ENCODE measurements at places on chromosomes 2 and 18. TPM values are rescaled to one million over a fixed set of nuclear protein-coding genes. Genes with fewer than 3 reads are reported as not detected.

Gene KATNAL2
- 2.4 TPM for total RNA-seq

Gene ICOS
- total RNA-seq = 0.32 TPM

Gene IL36B
- total RNA-seq = not detected

Gene ZBTB7C
- total RNA-seq = 8.7 TPM

Gene TGFBRAP1
- 16.6 TPM for total RNA-seq

Gene TFPI
- 300 TPM for total RNA-seq

Gene TRIM54
- total RNA-seq = not detected

Gene DES
- total RNA-seq = 101 TPM

Gene RBM44
- total RNA-seq = 1.0 TPM

Gene FSHR
- not detected for total RNA-seq

Gene MC4R
- 0.16 TPM for total RNA-seq

Gene ANTXR1
- total RNA-seq = 70.2 TPM

- H3K27me3 ChIP-seq = no peaks in the 10 kb centered on the region
- no peaks in the 10 kb centered on the region for H3K36me3 ChIP-seq
- no peak for DNase-seq
- H3K27ac ChIP-seq = no peak overlapping the region
- H3K4me1 ChIP-seq = no peaks in the 10 kb centered on the region
Observed at GRCh38 chr2:103002954-103003353, 241.1 kb downstream of the TMEM182 start.

GRCh38 chr2:149747456-149747855 lies 159.9 kb upstream of the MMADHC start:
- H3K4me3 ChIP-seq = no peak overlapping the region
- H3K4me1 ChIP-seq = no peaks in the 10 kb centered on the region
- no peaks in the 10 kb centered on the region for H3K36me3 ChIP-seq
- no peak overlapping the region for H3K27ac ChIP-seq
- DNase-seq = no peak

DNA sequence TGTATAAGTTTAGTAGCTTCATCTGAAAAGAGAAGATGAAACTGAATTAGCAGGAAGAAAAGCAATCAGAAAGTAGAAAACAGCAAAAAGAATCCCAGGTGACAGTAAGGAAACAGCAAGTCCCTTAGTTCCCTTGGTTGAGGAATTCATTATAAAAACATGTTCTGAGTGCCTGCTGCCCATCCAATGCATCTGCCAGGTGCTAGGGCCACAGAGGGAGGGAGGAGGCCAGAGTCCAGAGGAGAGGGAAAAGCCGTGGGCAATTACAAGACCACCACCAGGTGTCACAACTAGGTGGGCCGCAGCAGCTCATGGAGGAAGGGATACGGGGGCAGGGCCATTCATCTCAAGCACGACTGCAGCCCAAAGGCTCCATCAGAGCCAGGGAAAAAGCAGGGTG lies 55.9 kb upstream of the TFCP2L1 start:
- no peak overlapping the region for H3K27ac ChIP-seq
- no peaks in the 10 kb centered on the region for H3K4me1 ChIP-seq
- H3K36me3 ChIP-seq = no peaks in the 10 kb centered on the region
- H3K27me3 ChIP-seq = no peaks in the 10 kb centered on the region

GRCh38 chr2:182393270-182393760 lies 33.5 kb downstream of the PDE1A start:
- DNase-seq = no peak
- H3K4me1 ChIP-seq = no peaks in the 10 kb centered on the region
- no peaks in the 10 kb centered on the region for H3K36me3 ChIP-seq
- H3K27me3 ChIP-seq = no peaks in the 10 kb centered on the region

- no peak overlapping the region for H3K4me3 ChIP-seq
- H3K4me1 ChIP-seq = no peaks in the 10 kb centered on the region
- H3K36me3 ChIP-seq = no peaks in the 10 kb centered on the region
Observed at GRCh38 chr2:150028322-150028721, 440.7 kb upstream of the MMADHC start.

GRCh38 chr2:7053650-7054265 lies 136.5 kb downstream of the RNF144A start:
- H3K27ac ChIP-seq = no peak overlapping the region
- DNase-seq = no peak
- H3K4me3 ChIP-seq = no peak overlapping the region

- no peaks in the 10 kb centered on the region for H3K27me3 ChIP-seq
- no peak for DNase-seq
- no peaks in the 10 kb centered on the region for H3K36me3 ChIP-seq
Observed at GRCh38 chr2:64932116-64932370, 57.2 kb upstream of the SLC1A4 start.

- DNase-seq = no peak
- no peaks in the 10 kb centered on the region for H3K4me1 ChIP-seq
- no peak overlapping the region for H3K4me3 ChIP-seq
Observed at GRCh38 chr18:1595195-1595594, 690.5 kb downstream of the ADCYAP1 start.

- no peak overlapping the region for H3K27ac ChIP-seq
- no peaks in the 10 kb centered on the region for H3K27me3 ChIP-seq
- no peak overlapping the region for H3K4me3 ChIP-seq
- H3K36me3 ChIP-seq = no peaks in the 10 kb centered on the region
Observed at GRCh38 chr2:168992591-168993349, 38.4 kb downstream of the ABCB11 start.

DNA sequence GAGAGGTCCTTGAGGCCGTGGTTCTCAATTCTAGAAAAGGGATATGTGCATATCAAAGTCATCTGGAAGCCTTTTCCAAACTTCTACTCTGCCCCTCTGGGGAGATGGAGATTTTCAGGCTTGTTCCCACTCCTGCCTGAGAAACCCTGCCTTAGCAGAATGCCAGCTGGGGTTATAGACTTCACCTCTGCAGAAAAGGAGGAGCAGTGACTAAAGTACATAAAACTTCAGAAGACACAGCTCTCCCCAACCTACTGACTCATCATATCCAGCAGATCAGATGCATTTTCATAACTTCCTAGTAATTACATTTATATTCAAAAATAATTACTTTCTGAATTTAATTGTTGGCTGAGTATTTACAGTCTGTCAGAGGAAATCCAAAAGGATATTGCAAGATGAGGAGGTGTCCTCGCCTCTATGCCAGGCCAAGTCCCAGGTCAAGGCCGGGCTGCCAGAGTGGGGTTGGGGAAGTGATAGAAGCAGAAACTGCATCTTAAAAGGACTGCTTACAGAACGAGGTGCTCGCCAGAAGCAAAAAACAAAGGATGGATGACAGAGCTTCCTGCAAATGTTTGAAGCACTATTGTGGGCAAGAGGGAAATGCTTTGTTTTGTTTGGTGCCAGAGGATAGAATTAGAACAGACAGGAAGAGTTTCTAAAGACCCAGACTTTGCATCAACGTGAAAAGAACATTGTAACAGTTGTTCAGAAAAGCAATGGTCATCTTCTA lies 75.6 kb upstream of the APCDD1 start:
- DNase-seq = no peak
- H3K4me3 ChIP-seq = no peak overlapping the region
- peaks cover 4% of the 10 kb centered on the region for H3K4me1 ChIP-seq
- H3K27ac ChIP-seq = peak overlapping the region; percentile 30
- H3K27me3 ChIP-seq = no peaks in the 10 kb centered on the region

GRCh38 chr2:60051991-60052390 lies 501.5 kb downstream of the BCL11A start:
- DNase-seq = no peak
- no peaks in the 10 kb centered on the region for H3K27me3 ChIP-seq
- H3K4me1 ChIP-seq = no peaks in the 10 kb centered on the region

DNA sequence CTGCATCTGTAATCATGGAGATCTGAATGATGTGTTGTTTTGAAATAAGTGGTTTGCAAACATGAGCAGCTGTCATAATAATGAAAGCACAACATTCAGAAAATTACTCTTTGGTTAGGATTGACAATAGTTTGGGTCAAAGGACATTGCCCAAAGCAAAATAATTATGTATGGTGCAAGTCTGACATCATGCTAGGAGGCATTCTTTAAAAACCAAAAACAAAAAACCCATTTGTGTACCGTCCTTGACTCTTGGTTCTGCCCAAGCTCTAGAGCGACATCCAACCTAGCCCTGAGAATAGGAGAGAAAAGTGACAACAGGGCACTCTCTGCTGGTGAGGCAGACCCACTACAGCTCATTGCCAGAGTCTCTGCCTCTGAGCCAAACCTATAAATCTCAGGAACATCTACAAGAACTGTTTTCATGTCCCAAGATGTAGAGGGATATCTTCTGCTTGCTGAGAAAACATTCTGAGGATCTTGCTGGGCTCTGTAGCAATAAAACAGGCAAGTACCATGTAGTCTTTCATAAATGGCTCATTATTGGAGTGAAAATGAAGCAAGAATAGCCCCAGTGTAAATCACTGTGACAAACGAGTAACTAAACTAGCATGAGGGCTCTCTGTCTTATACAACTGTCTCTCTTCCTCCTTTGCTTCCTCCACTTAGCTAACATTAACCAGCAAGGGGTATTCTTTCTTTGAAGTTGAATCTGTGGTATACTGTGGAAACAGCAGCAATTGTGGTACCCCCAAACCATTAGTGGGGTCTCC lies 266.8 kb upstream of the CXCR4 start:
- H3K27me3 ChIP-seq = no peaks in the 10 kb centered on the region
- no peak overlapping the region for H3K27ac ChIP-seq
- no peak for DNase-seq
- H3K36me3 ChIP-seq = no peaks in the 10 kb centered on the region
- no peak overlapping the region for H3K4me3 ChIP-seq

GRCh38 chr2:69735686-69736085 lies 6.2 kb upstream of the ANXA4 start:
- H3K27ac ChIP-seq = no peak overlapping the region
- no peak for DNase-seq
- peaks cover 8% of the 10 kb centered on the region for H3K4me1 ChIP-seq
- H3K36me3 ChIP-seq = no peaks in the 10 kb centered on the region
- no peaks in the 10 kb centered on the region for H3K27me3 ChIP-seq

DNA sequence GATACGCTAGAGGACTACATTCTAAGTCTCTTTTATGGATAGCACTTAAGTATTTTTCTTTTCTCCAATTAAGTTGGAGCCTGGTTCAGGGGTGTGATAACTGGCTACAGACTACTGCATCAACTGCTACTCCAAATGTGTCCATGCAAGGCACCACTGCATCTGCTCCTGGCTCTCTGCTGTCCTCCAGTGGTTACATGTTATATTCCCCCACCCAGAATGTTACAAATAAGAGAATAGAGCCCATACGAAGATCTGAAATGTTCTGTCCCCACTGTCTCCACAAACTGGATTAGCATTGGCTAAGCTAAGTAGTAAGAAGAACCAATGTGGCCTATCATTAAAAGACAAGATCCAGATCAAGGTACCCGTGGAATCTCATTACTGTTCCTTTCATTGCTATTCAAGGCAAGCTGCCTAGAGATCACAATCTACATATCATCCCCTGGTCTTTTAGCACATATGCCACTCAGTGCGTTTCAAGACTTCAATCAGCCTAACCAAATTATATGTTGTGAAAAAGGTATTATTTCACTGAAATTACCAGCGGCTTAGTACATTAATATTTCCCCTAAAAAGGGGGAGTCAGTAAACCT lies 308.3 kb upstream of the SLC8A1 start:
- peaks cover 2% of the 10 kb centered on the region for H3K4me1 ChIP-seq
- DNase-seq = no peak
- no peak overlapping the region for H3K27ac ChIP-seq
- no peaks in the 10 kb centered on the region for H3K36me3 ChIP-seq
- H3K4me3 ChIP-seq = no peak overlapping the region

- H3K36me3 ChIP-seq = no peaks in the 10 kb centered on the region
- no peaks in the 10 kb centered on the region for H3K4me1 ChIP-seq
- no peak for DNase-seq
- H3K4me3 ChIP-seq = no peak overlapping the region
- no peak overlapping the region for H3K27ac ChIP-seq
Observed at GRCh38 chr2:127208313-127208712, 11.8 kb downstream of the CYP27C1 start.

GRCh38 chr2:203578759-203579643 lies 43.9 kb upstream of the RAPH1 start:
- no peaks in the 10 kb centered on the region for H3K36me3 ChIP-seq
- H3K27me3 ChIP-seq = no peaks in the 10 kb centered on the region
- H3K4me3 ChIP-seq = no peak overlapping the region
- peaks cover 22% of the 10 kb centered on the region for H3K4me1 ChIP-seq
- peak; percentile 72 for DNase-seq

DNA sequence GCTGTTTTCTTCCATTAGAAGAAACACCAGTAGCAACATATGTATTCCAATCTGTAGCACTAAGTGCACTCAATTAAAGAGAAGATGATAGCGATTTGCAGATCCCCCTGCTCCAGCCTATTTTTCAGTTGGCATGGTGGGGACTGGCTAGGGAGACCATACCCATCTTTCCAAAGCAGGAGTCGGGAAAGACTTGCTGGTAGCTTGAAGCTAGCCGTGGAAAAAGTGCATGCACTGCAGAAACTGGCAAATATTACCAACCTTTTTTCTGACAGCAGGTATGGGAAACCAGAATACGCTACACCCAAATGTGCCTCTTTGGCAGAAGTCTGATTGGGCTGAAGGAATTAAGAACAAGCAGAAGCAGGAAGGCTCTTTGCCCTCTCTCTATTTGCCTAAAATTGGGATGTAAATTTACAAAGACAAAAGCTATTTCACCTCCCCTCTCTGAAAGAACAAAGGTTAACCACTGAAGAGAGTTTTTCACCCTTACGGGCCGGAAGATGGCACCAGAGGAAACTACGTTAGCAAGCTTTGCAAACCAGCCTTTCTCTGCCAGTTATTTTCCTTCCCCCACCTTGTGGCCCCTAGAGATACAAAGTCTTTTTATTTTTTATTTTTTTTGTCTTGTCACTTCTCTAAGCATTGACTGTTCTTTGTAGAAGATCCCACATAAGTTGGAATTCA lies 273.1 kb downstream of the DLGAP1 start:
- no peaks in the 10 kb centered on the region for H3K36me3 ChIP-seq
- H3K4me3 ChIP-seq = no peak overlapping the region
- no peak for DNase-seq
- no peaks in the 10 kb centered on the region for H3K27me3 ChIP-seq
- no peak overlapping the region for H3K27ac ChIP-seq

DNA sequence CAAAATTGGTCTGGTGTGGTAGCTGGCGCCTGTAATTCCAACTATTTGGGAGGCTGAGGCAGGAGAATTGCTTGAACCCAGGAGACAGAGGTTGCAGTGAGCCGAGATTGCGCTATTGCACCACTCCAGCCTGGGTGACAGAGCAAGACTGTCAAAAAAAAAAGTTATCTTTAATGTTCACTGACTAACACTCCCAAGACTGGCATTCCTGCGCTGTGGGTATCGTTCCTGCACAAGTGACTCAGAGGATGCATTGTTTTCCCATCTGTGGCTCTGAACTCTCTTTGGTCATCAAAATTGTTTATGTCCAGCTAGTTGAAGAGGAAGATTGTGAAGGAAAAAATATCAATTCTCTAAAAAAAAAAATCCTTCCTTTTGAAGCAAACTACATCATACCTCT lies 539.0 kb downstream of the SOX11 start:
- no peak overlapping the region for H3K4me3 ChIP-seq
- H3K27me3 ChIP-seq = no peaks in the 10 kb centered on the region
- no peak overlapping the region for H3K27ac ChIP-seq
- H3K4me1 ChIP-seq = no peaks in the 10 kb centered on the region

- H3K4me1 ChIP-seq = no peaks in the 10 kb centered on the region
- DNase-seq = no peak
- no peak overlapping the region for H3K4me3 ChIP-seq
- no peaks in the 10 kb centered on the region for H3K36me3 ChIP-seq
- H3K27ac ChIP-seq = peak overlapping the region; percentile 63
Observed at GRCh38 chr2:230408244-230408842, 7.7 kb upstream of the SP100 start.

- H3K27me3 ChIP-seq = no peaks in the 10 kb centered on the region
- no peak overlapping the region for H3K4me3 ChIP-seq
- peaks cover 6% of the 10 kb centered on the region for H3K4me1 ChIP-seq
- no peak overlapping the region for H3K27ac ChIP-seq
- no peaks in the 10 kb centered on the region for H3K36me3 ChIP-seq
- DNase-seq = no peak
Observed at GRCh38 chr2:10296142-10296541, 6.6 kb upstream of the HPCAL1 start.

All from left lung (tissue), 14 donors.